ENCODE measurements at places on chromosomes 6 and 20.

- no peak for DNase-seq
Observed at GRCh38 chr20:8322662-8323217, 190.7 kb downstream of the PLCB1 start.

- DNase-seq: no peak
Observed at GRCh38 chr6:67933278-67933677, 701.8 kb upstream of the ADGRB3 start.

DNA sequence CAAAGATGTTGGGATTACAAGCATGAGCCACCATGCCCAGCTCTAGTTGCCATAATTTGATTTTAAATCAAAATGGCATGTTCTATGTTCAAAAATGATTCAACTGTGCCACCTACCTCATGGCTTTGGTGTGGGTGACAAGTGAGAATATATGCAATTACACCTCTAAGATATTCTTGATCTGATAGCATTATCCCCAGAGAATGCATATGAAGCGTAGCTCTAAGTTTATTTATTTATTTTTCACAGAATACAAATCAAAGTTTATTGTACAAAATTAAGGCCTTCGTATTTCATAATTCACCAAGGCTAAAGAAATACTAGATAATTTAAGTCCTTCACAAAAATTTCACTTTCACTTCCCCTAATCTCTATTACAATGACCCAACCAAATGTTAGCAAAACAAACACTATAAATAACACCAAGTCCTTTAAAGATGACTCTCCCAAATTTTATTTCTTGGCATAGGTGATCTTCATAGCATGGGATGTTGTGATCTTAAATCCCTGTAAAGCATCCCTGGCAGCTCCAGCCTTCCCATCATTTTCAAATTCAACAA lies 205.9 kb upstream of the TAB2 start:
- DNase-seq: no peak

- no peak for DNase-seq
Observed at GRCh38 chr20:32764005-32764960, 2.1 kb downstream of the DNMT3B start.

DNA sequence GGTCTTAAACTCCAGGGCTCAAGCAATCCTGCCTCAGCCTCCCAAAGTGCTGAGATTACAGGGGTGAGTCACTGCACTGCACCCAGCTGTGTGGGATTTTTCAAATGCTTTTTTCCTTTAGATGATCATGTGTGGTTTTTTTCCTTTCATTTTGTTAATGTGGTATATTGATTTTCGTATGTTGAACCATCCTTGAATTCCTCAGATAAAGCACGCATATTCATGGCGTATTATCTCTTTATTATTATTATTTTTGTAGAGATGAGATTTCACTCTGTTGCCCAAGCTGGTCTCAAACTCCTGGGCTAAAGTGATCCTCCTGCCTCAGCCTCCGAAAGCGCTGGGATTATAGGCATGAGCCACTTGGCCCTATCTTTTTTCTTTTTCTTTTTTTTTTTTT lies 7.0 kb downstream of the ZGPAT start:
- no peak for DNase-seq

- DNase-seq: no peak
Observed at GRCh38 chr20:23125625-23126191, 39.6 kb upstream of the CD93 start.

GRCh38 chr20:37202267-37202943 lies 23.1 kb upstream of the MROH8 start:
- DNase-seq: no peak

GRCh38 chr6:128174724-128175123 lies 273.9 kb upstream of the THEMIS start:
- no peak for DNase-seq

DNA sequence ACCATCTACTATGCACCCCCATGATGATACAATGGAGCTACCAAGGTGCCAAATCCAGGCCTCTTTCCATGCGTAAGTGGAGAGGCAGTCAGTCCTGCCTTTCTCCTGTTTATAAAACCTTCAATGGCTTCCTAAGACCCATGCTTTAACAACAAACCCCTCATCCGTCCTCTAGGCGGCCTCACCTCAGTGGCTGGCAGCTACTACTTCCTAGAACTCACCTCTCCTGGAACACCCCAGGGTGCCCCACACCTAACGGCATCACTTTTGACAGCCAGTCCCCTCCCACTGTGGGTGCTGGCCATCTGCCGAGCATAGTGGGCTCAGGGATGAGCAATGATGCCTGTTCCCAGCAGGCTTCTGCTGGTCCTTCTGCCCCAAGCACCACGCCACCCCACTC lies 80.0 kb upstream of the TAB2 start:
- DNase-seq: no peak

DNA sequence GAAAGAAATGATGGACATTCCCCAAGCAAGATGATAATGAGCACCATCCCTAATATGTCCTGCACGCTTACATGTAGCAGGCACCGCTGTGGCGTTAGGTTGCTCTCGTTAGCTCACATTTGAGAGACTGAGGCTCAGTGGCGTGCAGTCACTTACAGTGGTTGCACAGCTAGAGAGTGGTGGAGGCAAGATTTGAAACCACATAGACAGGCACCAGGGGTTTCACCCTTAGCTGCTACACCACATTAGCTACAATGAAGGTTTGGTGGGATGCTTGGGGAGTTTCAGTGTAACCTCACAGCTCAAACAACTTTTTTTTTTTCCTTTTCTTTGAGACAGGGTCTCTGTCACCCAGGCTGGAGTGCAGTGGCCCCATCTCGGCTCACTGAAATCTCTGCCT lies 3.7 kb downstream of the COX4I2 start:
- no peak for DNase-seq

DNA sequence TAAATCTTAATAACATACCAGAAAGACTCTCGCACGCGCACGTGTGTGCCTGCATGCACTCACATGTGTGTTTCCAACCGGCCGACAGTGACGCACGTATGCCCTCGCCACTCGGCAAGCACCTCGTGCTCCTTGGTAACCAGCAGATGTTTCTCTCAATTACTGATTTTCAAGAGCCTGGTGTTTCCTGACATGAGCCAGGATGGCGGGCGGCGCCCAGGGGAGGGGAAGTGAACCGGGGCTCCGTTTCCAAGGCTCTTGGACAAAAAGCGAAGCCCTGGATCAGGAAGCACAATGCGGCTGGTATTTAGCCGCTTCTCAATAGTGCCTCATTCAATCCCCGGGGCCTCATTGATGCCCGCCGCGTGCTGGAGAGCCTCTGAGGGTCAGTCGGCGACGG lies 37.7 kb downstream of the PMEPA1 start:
- no peak for DNase-seq

GRCh38 chr6:33081098-33081824 lies 5.5 kb downstream of the HLA-DPB1 start:
- DNase-seq: no peak

DNA sequence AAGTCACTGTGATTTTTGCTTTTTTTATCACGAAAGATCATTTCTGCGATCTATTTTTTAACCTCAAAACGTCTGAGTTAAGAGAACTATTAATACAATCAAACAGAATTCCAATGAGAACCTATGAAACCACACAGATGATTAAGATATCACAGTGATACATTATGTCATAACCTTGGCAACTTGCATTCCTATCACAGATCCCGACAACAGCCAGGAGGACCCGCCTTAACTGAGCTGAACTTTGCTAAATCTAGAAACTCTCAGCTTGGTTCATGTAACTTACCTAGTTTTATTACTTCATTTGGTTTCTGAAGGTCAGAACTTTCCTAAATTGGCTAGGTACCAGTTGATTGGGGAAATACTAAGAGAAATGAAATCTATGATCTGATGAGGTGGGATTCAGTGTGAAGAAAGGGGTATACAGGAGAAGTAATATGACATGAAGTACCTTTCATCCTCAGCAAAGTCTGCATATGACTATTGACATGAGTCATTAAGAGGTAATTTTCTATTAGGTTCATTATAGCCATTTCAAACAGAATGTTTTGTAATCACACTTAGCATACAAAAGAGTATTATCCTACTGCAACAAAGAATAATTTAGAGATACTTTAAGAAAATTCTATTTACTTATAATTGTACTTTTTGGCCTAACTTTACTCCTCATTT lies 11.2 kb downstream of the LYRM4 start:
- DNase-seq: no peak

DNA sequence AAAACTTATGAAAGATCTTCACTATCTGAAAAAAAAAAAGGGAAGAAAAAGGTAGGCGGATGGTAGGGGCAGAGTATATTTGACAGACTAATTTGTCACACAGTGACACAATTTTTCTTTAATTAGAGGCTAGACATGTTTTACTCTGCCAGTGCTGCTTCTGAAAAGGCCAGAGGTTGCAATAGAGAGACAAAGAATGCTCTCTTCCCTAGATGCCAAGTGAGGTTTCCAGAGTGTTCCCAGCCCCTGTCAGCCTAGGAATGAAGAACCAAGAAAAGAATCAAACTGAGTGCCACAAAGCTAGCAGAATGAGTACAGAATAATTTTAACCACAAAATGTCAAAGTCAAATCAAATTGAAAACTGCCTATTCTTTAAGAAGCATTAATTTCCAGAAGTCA lies 13.0 kb downstream of the PNISR start:
- DNase-seq: no peak

GRCh38 chr6:91137286-91137685 lies 550.4 kb upstream of the MAP3K7 start:
- no peak for DNase-seq

DNA sequence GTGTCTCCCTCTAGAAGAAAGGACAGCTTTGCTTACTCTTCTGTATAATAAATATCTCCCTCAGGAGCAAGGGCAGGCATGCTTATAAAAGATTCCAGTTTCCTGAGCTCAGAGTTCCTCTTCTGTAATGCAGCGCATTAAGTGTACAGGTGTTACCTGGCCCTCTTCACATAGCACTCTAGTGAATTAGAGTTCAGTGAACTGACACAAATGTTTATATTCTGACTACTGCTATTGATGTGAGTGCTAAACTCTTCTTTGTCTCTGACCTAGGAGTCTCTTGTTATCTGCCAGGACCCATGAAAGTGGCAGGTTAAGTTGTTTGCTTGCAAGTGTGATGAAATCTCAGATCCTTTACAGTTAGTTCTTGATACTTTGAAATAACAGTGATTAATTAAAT lies 33.5 kb downstream of the CYB5R4 start:
- no peak for DNase-seq

DNA sequence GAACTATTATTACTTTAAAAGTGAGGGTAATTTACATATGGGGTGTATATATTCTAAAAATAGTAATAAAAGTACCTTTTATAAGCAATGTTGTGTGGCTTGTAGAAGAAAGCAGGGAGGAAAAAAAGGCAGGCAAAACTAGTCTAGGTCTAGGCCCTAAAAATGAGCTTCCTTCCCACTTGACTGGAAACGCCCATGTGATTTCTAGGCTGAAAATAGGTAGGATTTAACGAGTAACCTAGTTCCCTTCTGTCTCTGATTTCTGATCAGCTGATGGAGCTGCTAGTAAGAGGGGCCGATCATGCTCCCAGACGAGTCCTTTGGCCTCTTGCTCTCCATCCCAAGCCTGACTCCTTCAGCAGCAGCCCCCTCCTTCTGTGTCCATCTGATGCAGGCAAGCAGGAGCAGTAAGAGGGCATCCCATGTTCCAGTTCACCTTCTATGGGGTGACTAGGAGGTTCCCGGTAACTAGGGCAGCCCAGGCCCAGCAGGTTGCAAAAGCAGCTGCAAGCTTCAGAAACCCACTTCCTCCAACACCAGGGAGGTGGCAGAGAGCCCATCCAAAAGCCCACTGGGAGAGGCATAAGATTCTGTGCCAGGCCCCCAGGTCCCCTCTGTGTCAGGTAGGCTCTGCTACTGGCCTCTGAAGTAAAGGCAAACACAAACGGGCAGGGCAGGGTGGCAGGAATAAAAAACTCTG lies 24.4 kb downstream of the TBC1D20 start:
- DNase-seq: no peak

- DNase-seq: no peak
Observed at GRCh38 chr6:157669747-157670216, 153.3 kb upstream of the SNX9 start.

All from activated T-cell treated with anti-CD3 and anti-CD28 coated beads, Interleukin-2, amount 50 U/mL, for 4 hours (primary cell).